ENCODE measurements at places on chromosomes 3 and 15.

- DNase-seq = no peak
Measured at GRCh38 chr3:104520228-104520655, 846.5 kb upstream of the ALCAM start.

- no peak for DNase-seq
Measured at GRCh38 chr3:56365905-56366640, 102.2 kb downstream of the ERC2 start.

DNA sequence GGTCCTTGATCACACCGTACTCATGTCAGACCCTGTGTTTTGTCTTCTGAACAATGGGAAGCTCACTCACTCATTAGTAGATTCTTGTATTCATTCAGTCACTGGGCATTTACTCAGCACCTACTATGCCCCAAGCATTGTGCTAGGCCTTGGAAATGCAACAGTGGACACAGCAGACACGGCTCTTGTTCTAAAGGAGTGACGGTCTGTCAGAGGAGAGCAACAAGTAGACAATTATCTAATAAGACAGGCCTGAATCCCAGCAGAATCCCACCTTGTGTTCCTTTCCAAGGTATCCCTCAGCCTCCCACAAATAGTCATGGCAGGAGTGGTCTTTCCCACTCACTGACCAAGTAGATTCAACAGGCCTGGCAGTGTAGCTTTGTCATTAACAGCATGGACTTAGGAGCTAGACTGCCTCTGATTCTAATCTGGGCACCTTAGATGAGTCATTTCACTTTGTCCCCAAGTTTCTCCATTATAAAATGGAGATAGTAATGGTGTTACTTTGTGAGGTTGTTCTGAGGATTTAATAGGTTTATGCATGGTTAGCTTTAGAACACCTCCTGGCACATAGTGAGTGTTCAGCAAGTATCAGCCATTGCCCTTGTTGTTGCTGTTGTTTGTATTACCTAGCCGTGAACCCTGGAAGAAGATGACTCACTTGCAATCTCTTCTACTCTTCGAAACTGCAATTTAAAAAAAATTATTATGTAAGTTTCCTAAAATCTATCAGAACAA, 69.1 kb downstream of the SSUH2 start:
- no peak for DNase-seq

- no peak for DNase-seq
Measured at GRCh38 chr3:12946251-12946648, 104.9 kb upstream of the RPL32 start.

GRCh38 chr15:100692246-100692645, 89.9 kb downstream of the ASB7 start:
- DNase-seq = no peak

DNA sequence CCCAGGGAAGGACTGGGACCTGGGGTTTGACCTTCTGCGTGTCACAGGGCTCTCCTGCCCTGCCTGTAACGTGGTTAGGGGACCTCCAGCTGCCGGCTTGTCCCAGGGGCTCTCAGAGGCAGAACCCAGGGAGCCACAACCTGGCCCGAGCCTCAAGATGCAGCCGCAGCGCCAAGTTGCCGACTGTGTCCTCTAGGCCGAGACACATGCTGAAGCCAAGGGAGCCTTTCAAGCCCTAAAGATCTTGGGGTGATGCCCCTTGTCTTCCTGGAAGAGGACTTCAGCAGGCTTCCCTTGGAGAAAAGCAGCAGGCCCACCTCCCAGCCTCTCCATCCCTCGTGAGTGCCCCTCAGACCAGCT, 7.2 kb downstream of the DNAJB8 start:
- no peak for DNase-seq

GRCh38 chr3:178382449-178383061, 153.7 kb upstream of the KCNMB2 start:
- DNase-seq = no peak

DNA sequence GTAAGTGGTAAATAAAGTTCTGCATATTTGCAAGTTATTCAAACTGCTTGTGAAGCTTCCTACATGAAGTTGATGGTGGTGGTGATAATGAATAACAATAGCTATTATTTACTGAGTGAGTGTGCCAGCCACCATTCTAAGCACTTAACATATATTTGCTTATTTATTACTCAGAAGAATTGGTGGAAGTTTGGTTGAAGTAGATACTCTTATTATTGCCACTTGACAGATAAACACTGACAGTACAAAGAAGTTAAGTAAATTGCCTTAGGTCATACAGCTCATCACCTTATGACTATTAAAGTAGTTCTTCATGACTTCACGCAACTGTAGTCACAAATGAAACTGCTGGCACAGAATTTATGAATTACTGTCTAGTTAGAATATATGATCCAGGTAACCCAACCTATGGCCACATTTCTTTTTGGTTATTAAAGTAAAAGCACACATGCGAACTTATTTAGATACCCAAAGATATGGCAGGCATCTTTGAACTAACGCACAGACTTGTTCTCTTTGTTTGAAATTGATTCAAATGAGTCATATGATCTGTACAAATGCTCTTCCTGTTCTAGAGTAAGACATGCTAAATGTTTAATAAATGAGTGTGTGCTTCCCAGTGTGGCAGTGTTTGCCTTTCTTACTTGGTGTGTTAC, 99.8 kb upstream of the NR2F2 start:
- no peak for DNase-seq

DNA sequence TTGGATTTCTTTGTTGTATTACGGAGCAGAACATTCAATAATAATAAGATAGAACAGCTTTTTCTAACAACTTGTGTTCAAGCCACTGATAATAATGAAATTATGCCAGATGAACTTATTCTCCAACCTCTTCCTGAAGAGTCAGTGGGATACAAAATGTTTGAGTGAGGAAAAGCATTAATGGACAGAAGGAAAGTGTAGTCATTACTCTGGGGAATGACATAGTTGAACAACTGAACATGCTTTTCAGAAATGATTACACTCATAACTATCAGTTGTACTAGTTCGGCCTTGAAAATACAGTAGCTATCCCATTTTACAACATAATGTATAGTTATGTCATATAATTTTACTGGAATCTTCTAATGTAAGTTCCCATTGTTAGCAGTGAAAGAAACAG, 55.9 kb downstream of the ALCAM start:
- DNase-seq = no peak
